ENCODE measurements at places on chromosomes 7 and 10.

- DNase-seq, result no peak
These were observed 75.8 kb downstream of the ELFN1 start for GRCh38 chr7:1745576-1746490.

DNA sequence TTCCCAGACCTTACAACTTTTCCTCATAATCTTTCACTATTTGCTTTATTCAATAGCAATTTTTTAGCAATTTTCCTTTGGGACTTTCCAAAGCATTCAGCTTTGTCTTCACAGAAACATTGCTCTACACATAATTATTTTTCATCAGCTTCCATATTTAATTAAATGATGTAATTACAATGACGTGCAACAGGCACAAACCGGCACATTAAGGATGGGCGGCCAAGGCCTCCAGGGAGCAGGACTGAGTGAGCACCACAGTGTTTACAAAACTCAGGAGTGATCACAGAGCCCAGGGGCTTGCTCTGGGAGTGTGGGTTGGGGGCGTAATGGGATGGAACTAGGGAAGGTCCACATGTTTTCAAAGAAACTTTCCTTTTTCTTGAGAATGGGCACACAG lies 69.8 kb downstream of the MAD1L1 start:
- no peak for DNase-seq

GRCh38 chr10:97466755-97467154 lies 20.8 kb downstream of the ZDHHC16 start:
- DNase-seq, result no peak

GRCh38 chr10:74034301-74034700 lies 36.4 kb downstream of the VCL start:
- DNase-seq, result no peak

DNA sequence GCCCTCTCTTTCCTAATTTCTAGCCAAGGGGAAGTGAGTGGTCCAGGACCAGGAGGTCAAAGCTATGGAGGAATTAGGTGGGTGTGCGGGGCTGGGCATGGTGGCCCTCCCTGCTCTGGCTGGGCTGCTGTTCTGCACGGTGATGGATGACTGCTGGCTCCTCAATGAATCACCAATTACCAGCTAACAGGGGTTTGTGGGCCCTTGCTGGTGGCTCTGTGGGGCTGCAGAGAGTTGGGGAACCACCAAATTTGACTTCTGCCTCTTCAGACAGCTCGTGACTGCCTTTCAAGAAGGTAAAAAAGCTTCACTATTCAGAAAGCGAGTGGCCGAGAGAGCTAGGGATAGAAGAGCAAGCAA lies 35.0 kb upstream of the HABP2 start:
- DNase-seq, result no peak

DNA sequence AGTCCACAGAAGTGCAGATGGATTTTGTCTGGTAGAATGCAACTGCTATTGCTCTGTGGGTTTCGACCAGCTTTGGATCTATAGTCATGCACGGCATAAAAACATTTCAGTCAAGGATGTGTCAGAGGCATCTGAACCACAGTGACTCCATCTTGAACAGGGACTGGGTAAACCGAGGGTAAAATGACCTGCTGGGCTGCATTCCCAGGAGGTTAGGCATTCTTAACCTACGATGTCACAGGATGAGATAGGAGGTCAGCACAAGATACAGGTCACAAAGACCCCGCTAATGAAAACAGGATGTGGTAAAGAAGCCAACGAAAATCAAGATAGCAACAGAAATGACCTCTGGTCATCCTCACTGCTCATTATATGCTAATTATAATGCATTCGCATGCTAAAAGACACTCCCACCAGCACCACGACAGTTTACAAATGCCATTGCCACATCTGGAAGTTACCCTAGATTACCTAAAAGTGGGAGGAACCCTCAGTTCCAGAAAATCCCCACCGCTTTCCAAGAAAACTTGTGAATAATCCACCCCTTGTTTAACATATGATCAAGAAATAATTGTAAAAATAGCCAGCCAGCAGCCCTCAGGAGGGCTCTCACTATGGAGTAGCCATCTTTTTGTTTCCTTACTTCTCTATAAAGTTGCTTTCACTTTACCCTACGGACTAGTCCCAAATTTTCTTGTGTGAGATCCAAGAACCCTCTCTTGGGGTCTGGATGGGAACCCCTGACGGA lies 50.7 kb upstream of the CPXM2 start:
- no peak for DNase-seq

All from esophagus squamous epithelium (tissue), 5 donors.